ENCODE measurements at places on chromosomes 12 and 14.

DNA sequence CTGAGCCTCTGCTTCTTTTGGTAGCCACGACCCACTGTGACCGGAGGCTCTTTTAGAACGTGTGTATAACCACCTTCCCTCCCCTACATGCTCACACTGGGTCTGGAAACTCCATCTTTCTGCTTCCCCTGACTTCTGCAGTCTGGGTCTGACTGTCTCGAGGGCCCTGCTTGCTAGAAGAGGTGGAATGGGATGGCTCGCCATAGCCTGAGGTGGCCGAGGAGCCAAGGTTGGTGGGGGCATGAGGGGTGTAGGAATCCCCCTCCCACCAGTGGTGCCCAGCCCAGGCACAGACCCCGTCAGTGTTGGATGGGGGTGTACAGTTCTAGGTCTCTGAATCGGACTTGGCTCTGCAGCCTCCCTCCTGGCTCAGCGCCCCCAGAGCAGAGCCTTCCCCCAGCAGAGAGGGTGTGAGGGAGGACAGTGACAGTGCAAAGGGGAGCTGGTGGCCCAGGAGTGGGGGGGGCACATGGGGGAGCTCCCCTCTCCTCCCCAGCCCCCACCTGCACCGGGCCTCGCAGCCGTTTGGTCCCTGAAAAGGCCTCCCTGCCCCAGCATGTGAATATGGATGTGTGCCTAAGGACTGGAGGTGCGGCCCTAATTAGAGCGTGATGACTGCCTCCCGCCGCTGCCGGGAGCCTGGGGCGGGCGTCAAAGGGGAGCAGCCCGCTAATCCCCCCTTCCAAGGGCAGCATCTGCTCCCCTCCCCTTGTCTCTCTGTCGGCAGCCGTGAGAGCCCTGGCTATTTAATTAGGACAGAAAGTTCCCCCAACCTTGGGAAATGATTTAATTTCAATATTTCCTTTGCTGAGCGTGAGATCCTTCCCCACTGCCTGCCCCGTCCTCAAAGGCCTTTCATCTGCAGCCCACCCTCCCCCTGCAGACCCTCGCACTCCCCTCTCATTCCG, 196.2 kb upstream of the C14orf180 start:
- 0 out of 2 replicates have a peak, but pooled peaks cover 2% of the 10 kb centered on the region for H3K4me1 ChIP-seq
- no peaks in the 10 kb centered on the region for H3K36me3 ChIP-seq

DNA sequence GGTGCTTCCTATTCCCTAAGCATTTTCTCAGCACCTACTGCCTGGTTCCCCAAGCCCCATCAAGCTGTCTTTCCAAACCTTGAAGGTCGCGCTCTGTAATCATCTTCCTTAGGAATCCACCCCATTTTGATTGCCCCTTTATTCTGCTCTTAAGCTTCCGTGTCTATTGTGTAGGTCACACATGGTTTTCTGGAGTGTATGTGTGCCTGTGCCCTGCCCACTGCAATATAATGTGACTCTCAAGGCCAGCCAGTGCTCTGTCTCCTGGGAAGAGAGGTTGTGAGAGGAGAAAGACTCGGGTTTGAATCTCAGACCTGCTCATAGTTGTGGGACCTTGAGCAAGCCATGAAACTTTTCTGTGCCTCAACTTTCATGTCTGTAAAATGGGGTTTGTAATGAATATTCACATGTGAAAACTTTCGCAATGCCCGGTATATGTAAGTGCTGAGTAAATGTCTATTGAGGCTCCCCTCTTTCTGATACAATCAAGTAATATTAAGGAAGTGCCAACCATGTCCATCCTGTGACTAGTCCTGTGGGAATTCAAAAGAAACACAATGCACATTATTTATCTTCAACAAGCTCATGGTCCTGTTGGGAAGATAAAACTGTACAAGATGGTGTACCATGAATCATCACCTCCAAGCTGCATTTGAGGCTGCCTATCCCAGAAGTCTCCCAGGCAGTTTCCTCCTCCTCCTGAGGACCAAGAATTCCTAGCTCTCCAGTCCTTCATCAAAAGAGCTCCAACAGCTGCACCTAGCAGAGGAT, 774 bp upstream of the KRT75 start:
- no peaks in the 10 kb centered on the region for H3K4me1 ChIP-seq
- H3K27ac ChIP-seq = no peak overlapping the region
- H3K4me3 ChIP-seq = no peak overlapping the region

GRCh38 chr14:88188745-88189416, 134.2 kb downstream of the KCNK10 start:
- peak; percentile 44 for DNase-seq
- H3K4me1 ChIP-seq = peaks cover 15% of the 10 kb centered on the region
- H3K36me3 ChIP-seq = no peaks in the 10 kb centered on the region
- H3K4me3 ChIP-seq = peak overlapping the region; percentile 39
- 0 out of 2 replicates have a peak overlapping the region, but pooled peaks have one; percentile 7 for H3K27ac ChIP-seq

DNA sequence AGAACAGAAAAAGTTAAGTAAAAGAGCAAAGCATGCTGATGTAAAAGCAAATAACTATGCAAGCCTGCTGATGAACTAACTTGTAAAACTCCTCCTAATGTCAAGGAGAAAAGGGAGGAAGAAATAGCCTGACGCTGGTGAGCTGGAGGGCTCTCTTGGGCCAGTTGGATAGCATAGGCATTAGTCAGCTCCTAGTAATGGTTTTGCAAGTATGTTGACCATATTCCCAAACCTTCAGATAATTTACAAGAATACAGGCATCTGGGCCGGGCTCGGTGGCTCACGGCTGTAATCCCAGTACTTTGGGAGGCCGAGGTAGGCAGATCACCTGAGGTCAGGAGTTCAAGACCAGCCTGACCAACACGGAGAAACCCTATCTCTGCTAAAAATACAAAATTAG, 871.4 kb downstream of the C12orf50 start:
- peak; percentile 19 for DNase-seq
- no peaks in the 10 kb centered on the region for H3K36me3 ChIP-seq
- H3K27me3 ChIP-seq = no peaks in the 10 kb centered on the region
- no peak overlapping the region for H3K27ac ChIP-seq

- H3K27ac ChIP-seq = no peak overlapping the region
- no peaks in the 10 kb centered on the region for H3K36me3 ChIP-seq
- DNase-seq = no peak
- H3K27me3 ChIP-seq = no peaks in the 10 kb centered on the region
- H3K4me1 ChIP-seq = no peaks in the 10 kb centered on the region
Observed at GRCh38 chr12:41635626-41636364, 447.7 kb downstream of the PDZRN4 start.

DNA sequence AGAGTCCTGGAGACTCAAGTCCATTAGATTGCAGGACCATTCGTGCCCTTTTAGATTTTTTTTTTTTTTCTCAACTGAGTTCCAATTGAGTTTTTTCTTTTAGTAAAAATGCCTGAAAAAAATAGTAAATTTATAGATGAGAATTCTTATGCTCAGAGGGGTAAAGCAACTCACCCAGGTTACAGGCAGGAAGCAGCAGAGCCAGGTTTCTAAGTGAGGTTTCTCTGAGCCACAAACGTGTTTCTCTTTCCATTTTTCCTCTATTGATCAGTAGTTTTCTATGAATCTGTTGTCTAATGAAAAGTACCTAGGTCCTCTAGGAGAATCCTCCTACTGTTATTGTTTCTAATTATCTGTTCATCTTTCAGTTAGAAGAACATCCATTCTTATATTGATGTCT, 66.4 kb upstream of the C12orf71 start:
- H3K27ac ChIP-seq = no peak overlapping the region
- H3K27me3 ChIP-seq = no peaks in the 10 kb centered on the region

DNA sequence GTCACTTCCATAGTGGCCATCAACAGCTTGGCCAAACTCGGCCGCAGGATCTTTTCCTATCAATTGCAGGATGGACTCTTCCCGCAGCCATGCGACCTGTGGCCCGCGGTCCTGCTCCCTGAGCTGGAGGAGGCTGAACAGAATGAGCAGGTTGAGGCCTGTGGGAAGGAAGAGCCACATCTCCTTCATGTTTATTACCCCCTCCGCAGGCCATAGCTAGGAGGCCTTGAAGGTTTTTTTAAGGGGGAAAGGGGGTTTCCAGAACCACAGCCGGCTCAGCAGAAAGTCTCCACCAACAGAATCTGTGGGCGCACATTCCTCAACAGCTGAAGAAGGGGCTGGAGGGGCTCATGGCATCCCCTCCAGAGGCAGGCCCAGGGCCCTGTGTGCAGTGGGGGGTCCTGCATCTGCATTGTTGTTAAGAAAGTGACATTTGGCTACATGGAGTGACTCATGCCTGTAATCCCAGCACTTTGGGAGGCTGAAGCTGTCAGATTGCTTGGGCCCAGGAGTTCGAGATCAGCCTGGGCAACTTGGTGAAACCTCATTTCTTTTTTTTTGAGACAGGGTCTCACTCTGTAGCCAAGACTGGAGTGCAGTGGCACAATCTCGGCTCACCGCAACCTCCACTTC, 25.2 kb upstream of the PPP1R13B start:
- peak; percentile 54 for DNase-seq
- no peaks in the 10 kb centered on the region for H3K27me3 ChIP-seq
- peak overlapping the region; percentile 55 for H3K4me3 ChIP-seq
- no peaks in the 10 kb centered on the region for H3K36me3 ChIP-seq
- no peak overlapping the region for H3K27ac ChIP-seq

DNA sequence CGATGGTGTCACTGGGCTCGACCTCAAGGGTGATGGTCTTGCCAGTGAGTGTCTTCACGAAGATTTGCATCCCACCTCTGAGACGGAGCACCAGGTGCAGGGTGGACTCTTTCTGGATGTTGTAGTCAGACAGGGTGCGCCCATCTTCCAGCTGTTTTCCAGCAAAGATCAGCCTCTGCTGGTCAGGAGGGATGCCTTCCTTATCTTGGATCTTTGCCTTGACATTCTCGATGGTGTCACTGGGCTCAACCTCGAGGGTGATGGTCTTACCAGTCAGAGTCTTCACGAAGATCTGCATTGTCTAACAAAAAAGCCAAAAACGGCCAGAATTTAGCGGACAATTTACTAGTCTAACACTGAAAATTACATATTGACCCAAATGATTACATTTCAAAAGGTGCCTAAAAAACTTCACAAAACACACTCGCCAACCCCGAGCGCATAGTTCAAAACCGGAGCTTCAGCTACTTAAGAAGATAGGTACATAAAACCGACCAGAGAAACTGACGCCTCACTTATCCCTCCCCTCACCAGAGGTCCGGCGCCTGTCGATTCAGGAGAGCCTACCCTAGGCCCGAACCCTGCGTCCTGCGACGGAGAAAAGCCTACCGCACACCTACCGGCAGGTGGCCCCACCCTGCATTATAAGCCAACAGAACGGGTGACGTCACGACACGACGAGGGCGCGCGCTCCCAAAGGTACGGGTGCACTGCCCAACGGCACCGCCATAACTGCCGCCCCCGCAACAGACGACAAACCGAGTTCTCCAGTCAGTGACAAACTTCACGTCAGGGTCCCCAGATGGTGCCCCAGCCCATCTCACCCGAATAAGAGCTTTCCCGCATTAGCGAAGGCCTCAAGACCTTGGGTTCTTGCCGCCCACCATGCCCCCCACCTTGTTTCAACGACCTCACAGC, 717 bp downstream of the UBC start:
- H3K36me3 ChIP-seq = peaks cover 8% of the 10 kb centered on the region
- peak overlapping the region; percentile 95 for H3K4me3 ChIP-seq
- peak; percentile 93 for DNase-seq
- peaks cover 30% of the 10 kb centered on the region for H3K4me1 ChIP-seq
- H3K27me3 ChIP-seq = no peaks in the 10 kb centered on the region

DNA sequence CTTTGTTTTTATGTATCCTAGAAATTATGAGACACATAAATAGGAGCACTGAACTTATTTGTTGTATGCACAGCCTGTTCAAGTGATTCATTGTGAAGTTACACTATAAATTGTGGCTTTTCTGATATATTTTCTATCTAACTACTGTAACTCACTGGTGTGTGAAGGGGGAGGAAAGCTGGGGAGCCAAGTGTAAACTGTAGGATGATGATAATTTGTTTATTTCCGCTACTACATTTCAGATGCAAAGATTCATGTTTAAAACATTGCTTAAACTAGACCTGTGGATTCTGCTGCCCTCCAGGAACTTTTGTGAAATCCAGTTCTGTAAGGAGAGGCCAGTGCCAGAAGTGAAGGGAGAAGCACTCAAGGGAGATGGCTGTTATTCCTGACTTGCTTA, 3.3 kb downstream of the TMTC2 start:
- DNase-seq = no peak
- peaks cover 16% of the 10 kb centered on the region for H3K27me3 ChIP-seq
- H3K4me3 ChIP-seq = no peak overlapping the region
- no peak overlapping the region for H3K27ac ChIP-seq

- no peaks in the 10 kb centered on the region for H3K36me3 ChIP-seq
- H3K27me3 ChIP-seq = no peaks in the 10 kb centered on the region
- H3K4me3 ChIP-seq = no peak overlapping the region
- no peaks in the 10 kb centered on the region for H3K4me1 ChIP-seq
- no peak for DNase-seq
Observed at GRCh38 chr12:103109861-103110260, 152.4 kb downstream of the ASCL1 start.

DNA sequence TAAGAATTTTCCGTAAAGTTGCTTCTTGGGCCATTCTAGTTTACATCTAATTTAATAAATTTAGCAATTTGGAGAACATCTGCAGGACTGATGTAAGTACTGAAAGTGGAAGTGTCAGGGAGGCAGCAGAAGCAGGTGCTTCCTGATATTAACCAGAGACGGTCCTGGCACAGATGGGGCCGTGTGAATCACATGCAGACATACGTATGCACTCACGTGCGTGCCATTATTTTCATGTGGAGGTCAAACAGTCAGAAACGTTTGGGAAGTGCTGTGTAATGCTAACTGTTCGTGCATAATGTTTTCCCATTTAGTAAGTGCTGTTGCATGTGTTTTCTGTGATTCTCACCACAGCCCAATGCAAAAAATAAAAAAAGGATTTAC, 87.8 kb upstream of the DYNC1H1 start:
- no peaks in the 10 kb centered on the region for H3K27me3 ChIP-seq
- no peak overlapping the region for H3K4me3 ChIP-seq
- no peaks in the 10 kb centered on the region for H3K4me1 ChIP-seq
- no peak overlapping the region for H3K27ac ChIP-seq

- peaks cover 5% of the 10 kb centered on the region for H3K4me1 ChIP-seq
- H3K4me3 ChIP-seq = no peak overlapping the region
- no peaks in the 10 kb centered on the region for H3K27me3 ChIP-seq
- DNase-seq = no peak
Observed at GRCh38 chr12:30219047-30219446, 435.3 kb upstream of the TMTC1 start.

DNA sequence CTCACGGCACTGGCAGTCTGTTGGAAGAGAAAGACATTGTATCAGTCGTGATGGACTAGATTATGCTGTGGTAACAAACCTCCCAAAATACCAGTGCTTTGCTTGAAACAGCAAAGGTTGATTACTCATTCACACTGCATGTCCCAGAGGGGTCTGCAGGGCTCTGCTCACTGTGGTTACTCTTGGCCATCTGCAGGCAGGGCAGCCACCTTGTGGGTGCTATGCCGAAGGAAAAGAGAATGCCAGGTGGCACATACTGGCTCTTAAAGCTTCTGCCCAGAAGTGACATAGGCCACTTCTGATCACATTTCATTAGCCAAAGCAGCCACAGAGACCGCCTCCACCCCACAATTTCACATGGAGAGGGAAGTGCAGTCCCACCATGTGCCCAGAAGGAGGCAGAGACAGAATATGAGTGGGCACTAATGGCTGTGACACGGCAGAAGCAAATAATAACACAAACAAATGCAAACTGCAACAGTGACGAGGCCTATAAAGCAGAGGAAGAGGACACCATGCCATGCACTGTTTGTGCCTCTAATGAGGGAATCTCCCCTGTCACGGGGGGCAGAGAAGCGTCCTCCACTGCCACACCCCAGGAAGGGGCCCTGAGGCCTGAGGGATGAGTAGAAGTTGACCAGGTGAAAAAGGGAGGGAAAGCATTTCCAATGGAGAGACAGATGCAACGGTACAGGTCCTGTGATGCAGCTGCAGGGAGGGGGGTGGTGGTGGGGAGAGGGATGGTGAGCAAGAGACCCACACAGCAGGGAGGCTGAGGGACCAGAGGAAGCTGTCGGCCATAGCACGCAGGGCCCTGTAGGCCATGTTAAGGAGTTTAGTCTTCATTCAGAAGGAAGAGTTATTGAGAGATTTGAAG, 51.7 kb upstream of the KICS2 start:
- H3K4me1 ChIP-seq = peaks cover 3% of the 10 kb centered on the region
- H3K27ac ChIP-seq = peak overlapping the region; percentile 61
- no peaks in the 10 kb centered on the region for H3K36me3 ChIP-seq
